HTR-8/SVneo (cell line): ENCODE measurements at places on chromosomes 3 and 15.

DNA sequence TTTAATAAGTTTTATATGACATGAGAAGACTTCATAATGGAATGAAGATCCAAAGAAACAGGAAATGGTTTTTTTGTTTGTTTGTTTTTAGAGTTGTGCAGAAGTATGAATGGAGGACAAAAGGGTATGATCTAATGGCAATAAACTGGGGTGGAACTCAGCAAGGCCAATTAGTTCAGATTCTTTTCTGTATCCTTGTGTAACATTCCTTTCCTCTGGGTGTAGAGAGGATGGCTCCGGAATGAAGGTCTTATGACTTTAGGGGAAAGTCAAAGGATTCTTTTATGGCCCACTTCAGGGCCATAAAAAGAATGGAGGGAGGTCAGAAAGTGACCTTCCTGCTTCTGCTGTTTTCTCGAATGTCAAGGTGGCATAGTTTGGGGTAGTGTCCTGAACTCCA, 152.6 kb downstream of the DPH6 start:
- no peak for DNase-seq

- no peak for DNase-seq
Observed at GRCh38 chr3:50592568-50592967, 19.0 kb downstream of the CISH start.

GRCh38 chr3:8254489-8254888, 247.1 kb upstream of the LMCD1 start:
- DNase-seq: no peak

DNA sequence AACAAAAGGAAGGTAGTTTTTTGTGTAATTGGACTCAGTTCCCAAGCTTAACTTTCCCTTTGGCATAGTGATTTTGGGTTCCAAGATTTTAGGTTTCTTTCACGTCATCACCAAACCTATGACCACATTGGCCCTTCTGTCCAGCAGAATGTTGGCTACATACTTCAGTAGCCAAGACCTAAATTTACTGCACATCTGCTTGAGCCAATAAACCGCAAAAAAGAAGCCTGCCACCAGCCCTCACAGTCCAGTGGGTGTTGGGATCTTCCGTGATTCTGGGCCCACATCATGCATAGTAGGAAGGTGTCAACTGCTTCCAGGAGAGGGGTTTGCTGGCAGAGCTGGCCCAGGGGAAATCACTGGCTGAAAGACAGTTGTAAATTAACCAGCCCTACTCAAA, 57.6 kb upstream of the LIPC start:
- DNase-seq: no peak

- no peak for DNase-seq
Observed at GRCh38 chr15:57384816-57385215, 8.5 kb downstream of the CGNL1 start.

DNA sequence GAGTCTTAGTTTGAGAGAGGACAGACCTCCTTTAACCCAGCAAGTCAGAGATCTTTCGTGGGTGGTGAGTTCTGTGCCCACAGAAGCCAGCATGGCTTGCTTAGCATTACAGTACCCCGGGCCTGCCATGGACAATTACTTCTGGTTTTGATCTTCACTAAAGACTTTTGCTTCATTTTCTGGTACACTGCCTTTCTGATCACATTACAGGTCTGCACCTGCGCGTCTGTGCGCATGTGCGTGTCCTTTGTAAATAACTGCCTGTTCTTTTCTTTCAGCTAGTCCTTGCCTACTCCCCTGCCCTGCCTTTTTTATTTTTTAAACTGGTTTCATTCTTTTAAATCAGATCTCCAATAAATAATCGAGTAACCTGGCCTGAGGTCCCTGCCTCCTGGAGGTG, 57.1 kb upstream of the CMTM8 start:
- no peak for DNase-seq

- DNase-seq: no peak
Observed at GRCh38 chr15:92725171-92725570, 69.6 kb upstream of the FAM174B start.

- no peak for DNase-seq
Observed at GRCh38 chr3:153176197-153176596, 14.2 kb downstream of the RAP2B start.

DNA sequence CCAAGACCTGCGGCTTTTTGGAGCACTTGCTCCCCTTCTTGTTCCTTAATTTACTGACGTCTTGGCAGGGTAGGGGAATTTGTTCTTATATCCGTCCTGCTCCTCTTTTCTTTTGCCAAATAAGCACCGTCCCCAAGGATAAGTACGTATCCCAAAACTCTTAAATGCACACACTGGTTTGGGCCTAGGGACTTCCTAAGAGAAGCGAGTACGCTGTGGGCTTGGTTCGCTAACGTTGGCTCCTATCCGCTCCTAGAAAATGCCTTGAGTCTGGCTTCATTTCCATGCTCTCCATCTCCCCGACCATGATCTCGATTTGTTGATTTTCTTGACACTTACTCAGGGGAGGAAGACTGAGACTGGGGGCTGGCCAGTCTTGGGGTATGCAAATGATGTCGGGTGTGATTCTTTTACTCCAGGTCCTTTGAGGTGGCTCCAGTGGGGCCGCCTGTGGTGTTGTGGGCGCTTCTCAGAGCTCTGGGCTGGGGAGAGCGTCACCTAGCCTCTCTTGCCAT, 1.3 kb downstream of the MYRIP start:
- DNase-seq: no peak

- no peak for DNase-seq
Observed at GRCh38 chr3:172713316-172713715, 2.4 kb upstream of the NCEH1 start.

- DNase-seq: no peak
Observed at GRCh38 chr3:191568206-191568605, 107.2 kb downstream of the PYDC2 start.

GRCh38 chr3:149363053-149363452, 14.4 kb downstream of the TM4SF1 start:
- DNase-seq: no peak

DNA sequence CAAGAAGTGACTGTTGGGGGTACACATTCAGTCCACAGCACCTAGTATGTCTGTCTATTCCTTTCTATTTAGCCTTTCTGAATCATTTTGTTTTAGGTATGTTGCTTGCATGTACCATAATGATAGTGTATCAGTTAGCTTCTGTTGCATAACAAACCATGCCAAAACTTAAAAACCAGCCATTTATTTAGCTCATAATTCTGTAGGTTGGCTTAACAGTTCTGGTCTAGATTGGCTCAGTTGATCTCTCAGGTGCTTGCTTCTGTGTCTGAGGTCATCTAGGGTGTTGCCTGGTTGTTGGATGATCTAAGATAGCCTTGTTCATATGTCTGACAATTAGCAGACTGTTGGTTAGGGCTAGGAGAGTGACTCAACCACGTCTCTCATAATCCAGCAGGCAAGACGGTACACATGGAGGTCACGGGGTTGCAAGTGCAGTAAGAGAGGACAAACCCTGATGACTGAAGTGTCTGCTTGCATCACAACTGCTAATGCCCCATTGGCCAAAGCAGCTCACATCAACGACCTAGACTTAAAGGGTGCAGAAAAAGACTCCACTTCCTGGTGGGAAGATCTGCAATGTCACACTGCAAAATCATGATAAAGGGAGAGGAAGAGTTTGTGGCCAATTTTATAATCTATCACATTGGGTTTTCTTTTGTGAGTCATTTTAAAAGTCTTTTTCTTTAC, 6.8 kb upstream of the PDCD6IP start:
- DNase-seq: no peak

DNA sequence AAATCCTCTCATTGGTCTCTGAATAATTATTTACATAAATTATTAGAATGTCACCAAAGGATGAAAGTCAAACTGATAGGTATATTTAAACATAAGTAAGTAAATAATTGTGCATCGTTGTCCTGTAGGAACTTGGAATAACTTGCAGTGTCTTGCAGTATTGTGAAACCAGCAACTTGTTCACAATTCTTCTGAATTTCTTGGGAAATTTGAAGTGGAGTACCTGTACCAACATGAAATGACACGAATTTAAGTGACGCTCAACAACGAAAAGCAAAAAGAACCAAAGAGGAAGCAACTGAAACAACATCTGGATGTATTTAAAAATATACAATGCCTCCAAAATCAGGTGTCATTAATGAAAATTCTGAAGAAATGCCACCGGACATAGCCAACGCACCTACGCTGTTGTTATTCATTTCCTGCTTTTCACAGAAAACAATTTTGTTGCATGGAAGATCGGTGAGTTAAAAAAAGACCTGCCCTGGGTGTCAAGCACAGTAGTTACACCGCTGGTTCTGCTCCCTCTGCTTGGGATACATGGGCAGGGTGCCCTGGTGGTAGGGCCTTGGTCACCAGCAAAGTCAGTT, 112.5 kb downstream of the RPLP1 start:
- DNase-seq: no peak

DNA sequence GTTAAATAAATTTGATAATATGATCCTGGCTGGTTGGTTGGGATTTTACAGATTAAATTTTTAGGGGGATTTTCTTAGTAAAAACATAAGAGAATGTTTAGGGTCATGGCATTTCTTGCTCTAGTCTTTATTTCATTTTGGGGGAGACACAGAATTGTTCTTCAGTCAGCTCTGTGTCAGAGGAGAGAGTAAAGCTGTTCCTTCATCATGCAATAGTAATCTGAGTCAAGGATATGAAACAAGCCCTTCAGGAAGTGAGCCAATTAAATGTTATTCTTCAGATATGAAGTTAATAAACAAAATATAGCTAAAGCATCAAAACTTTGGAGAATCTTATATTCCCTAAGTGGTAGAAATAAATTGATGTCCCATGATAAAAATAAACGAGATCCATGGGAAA, 22.9 kb upstream of the SLC4A7 start:
- DNase-seq: no peak

DNA sequence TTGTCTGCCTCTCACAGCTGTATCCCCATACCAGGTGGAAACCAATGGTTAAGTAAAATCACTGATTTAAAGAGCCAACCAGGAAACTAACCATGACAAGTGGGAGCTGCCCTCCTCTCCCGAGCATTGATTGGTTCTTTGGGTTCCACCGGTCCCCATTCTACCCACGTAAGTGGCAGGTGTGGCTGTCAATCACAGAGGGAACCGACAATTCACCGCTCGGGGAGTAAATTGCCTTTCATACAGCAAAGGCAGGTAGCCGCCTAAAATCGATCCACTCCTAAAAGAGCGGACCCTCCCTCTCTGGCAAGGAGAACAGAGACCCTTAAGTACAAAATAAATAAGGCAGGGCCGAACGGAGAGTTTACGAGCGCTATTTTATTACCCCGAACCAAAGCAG, 1.2 kb downstream of the ERC2 start:
- DNase-seq: peak; percentile 81

GRCh38 chr3:16320711-16321110, 55.7 kb downstream of the OXNAD1 start:
- no peak for DNase-seq

DNA sequence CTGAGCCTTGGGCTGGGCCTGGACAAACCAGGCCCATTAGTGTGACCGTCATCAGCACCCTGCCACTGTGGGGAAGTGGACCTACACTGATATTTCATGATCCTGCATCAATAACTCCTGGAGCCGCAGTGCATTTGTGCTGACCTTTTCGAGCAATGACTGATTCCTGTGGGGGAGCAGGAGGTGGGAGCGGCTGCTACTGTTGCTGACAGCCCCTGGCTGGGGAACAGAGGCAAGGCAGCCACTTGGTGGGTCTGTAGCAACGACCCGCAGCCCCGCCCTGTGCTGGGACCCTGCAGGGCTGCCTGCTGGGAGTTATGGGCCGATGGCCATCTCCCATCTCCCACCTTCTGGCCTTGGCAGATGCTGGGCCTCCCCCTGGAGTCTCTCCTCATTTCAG, 42.1 kb downstream of the CCDC33 start:
- no peak for DNase-seq

GRCh38 chr3:62587579-62588031, 214.3 kb upstream of the FEZF2 start:
- peak; percentile 63 for DNase-seq

GRCh38 chr3:86990012-86990733, 776 bp downstream of the VGLL3 start:
- no peak for DNase-seq

DNA sequence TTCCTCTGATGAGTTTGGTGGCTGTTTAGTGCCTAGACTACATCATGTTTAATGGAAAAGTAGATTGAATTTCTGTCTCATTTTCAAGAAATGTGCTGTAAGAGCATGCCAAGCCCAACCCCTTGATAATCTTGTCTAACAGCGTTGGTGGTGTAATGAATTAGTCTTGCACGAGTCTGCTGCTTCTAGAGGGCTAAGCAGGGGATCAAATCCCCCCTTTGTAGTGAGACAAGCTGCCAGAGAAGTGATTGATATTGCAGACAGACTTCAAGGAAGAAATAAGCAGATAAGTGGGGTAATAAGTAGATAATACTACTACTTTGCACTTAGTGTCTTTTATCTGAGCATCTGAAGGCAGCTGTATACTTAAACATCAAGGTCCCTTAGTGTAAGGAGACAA, 141.4 kb downstream of the TP63 start:
- no peak for DNase-seq

GRCh38 chr15:63971427-63971805, 74.9 kb downstream of the DAPK2 start:
- DNase-seq: no peak

- DNase-seq: no peak
Observed at GRCh38 chr3:113585720-113586119, 53.4 kb downstream of the SIDT1 start.

GRCh38 chr3:121957674-121958415, 63.6 kb downstream of the SLC15A2 start:
- no peak for DNase-seq

DNA sequence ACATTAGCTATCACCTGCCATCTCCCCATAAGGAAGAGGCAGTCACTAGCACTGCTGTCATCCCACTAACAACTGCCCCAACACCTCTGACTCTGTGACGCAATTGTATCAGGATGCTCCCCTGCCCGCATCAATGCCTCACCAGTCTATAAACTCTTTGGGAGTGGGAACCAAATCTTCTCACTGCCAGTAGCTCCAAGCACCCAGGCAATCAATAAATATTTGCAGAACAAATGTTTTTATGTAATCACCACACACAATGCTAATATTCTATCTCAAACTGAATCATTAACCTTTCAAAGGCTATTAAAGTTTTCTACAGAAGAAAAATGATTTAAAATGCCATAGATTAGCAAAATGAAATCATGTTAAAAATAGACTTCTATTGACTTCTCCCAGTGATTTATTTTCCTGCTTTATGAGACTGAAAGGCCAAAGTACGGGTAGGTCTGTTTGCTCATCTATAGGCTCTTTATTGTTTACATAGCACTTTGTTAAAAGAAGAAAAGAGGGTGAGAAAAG, 131.3 kb downstream of the PLD1 start:
- DNase-seq: no peak

GRCh38 chr3:106332884-106333283, 464.1 kb upstream of the CBLB start:
- DNase-seq: peak; percentile 2
